IPS DF 6.9 (cell line): ENCODE measurements at places on chromosomes 7 and 10.

GRCh38 chr7:6438427-6438826 lies 9.3 kb downstream of the DAGLB start:
- no peak for DNase-seq
- no peaks in the 10 kb centered on the region for H3K27me3 ChIP-seq
- peaks cover 17% of the 10 kb centered on the region; the same call in 1 of the 2 replicates for H3K36me3 ChIP-seq
- no peak overlapping the region for H3K4me3 ChIP-seq
- H3K27ac ChIP-seq = no peak overlapping the region

GRCh38 chr10:11678074-11678793 lies 63.9 kb upstream of the ECHDC3 start:
- no peak overlapping the region for H3K4me3 ChIP-seq
- no peaks in the 10 kb centered on the region for H3K4me1 ChIP-seq
- H3K27ac ChIP-seq = no peak overlapping the region
- H3K36me3 ChIP-seq = no peaks in the 10 kb centered on the region
- no peak for DNase-seq

GRCh38 chr10:6217611-6218010 lies 14.9 kb downstream of the PFKFB3 start:
- DNase-seq = no peak
- peaks cover 43% of the 10 kb centered on the region for H3K36me3 ChIP-seq
- H3K4me3 ChIP-seq = no peak overlapping the region
- no peaks in the 10 kb centered on the region for H3K27me3 ChIP-seq
- no peaks in the 10 kb centered on the region for H3K4me1 ChIP-seq

- H3K4me3 ChIP-seq = peak overlapping the region; percentile 81; the same call in 1 of the 2 replicates
- DNase-seq = no peak
- H3K27ac ChIP-seq = no peak overlapping the region
- no peaks in the 10 kb centered on the region for H3K27me3 ChIP-seq
- peaks cover 12% of the 10 kb centered on the region; the same call in 1 of the 2 replicates for H3K36me3 ChIP-seq
These were observed 771 bp downstream of the DNAJC9 start for GRCh38 chr10:73246322-73246645.

DNA sequence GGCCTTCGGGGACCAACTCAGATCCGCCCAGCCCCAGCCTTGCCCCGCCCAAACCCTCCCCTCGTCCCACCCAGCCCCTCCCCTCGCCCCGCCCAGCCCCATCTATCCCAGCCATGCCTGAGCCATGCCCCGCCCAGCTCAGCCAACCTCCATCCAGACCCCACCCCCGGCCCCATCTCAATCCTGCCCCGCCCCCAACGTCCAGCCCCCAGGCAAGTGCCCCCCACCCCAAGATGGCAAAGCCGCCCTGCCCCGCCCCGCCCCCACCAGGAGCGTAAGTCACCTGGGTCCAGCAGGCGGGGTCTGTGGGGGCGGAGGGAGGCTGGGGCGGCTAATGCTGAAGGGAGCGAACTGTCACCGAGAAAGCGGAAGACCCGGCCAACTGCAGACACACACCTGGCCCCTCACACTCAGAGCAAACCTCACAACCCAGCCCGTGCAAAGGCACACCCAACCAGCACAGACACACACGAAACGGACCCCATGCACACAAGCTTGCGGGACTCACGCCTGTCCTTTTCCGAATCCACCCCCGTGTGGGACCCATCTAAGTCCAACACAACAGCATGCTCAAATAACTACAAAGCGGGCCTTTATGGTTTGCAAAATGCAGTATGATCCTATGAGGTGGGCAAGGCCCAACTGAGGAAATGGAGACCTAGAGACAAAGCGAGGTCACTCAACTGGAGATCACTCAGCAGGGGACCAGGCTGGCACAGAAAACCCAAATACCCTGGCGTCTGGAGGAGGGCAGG lies 11.5 kb upstream of the OGA start:
- H3K27ac ChIP-seq = no peak overlapping the region
- no peaks in the 10 kb centered on the region for H3K36me3 ChIP-seq
- peak overlapping the region; percentile 36; the same call in 1 of the 2 replicates for H3K4me3 ChIP-seq
